Stimulated activated naive B cell treated with anti-CD40 and anti-IgM and Interleukin-4, amounts not matched to agents 10 μg/mL and 1 μg/mL and 100 μg/mL, for 72 hours (primary cell): ENCODE measurements at places on chromosomes 1 and 21.

- no peak for DNase-seq
Measured at GRCh38 chr1:57400048-57400447, 23.8 kb downstream of the DAB1 start.

DNA sequence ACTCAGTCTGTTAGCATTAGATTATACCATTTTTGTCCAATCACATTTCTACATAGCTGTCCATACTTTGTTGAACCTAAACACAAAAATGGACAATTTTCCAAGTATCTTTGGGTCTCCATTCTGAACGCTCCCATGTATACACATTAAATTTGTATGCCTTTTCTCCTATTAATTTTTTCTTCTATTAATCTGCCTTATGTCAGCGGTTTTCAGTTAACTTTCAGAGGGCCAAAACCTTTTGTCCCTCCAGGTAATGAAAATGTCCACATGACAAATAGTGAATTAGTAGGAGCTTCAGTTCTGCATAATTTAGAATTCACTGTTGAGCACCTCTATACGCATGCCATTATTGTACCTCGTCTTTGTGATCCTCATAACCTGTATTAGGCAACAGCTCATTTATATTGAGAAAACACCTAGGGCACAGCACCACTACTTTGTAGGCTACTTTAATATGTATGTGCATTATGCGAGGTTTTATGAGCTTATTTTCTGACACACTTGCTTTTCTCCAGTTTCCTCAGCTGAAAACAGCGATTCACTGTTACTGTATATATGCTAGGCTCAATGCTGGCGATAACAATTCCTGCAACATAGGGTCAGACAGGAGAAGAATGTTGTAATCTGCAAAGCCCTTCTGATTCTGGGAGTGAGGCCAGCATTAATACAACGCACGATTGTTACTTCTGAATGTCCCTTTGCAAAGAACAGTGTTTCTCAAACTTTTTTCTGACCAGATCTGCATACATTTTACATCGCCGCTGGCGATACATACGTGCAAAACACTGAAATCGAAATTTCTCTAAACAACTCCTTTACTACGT is 1.1 kb upstream of the ABCD3 start:
- no peak for DNase-seq

DNA sequence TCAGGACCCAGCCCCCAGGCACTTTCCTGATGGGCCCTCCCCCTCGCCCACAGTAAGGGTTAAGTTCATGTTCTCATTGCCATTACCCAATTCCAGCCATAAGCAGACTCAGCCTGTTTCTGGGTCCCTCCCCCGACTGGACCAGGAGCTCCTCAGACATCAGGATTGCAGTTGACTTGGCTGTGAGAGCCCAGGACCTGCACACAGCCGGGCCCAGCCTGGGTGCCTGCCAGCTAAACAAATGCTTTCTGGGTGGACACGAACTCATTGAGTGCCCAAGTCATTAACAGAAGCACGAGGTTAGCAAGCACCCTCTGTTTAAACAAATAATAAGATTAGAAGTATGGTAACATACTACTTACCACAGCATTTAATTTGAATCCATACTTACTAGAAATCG is 147.9 kb upstream of the POU3F1 start:
- no peak for DNase-seq

DNA sequence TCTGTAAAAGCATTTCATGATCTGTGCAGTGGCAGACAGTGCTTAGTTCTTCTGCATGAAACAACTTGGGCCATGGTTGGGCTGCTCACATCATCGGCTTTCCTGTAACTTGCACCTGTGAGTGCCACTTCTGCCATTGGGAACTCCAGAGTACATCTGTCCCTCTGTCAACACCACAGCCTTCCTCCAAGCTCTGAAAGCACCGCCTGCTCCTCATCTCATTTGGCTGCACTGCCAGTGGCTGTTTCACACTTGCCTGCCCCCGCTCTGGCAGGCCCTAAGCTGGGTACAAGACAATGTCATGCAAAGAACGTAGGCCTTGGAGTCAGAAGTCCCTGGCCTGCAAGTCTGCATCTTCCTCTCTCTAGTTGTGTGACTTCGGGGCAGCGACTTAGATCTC is 46.4 kb downstream of the DDX20 start:
- no peak for DNase-seq

- DNase-seq = no peak
Measured at GRCh38 chr21:34916446-34916845, 132.7 kb downstream of the RUNX1 start.

GRCh38 chr1:227370533-227371254 is 52.4 kb upstream of the CDC42BPA start:
- no peak for DNase-seq
